ENCODE measurements at places on chromosomes 3 and 15. TPM values are rescaled to one million over a fixed set of nuclear protein-coding genes. Genes with fewer than 3 reads are reported as not detected.

Gene SLCO2A1
- 1.8 TPM for total RNA-seq

Gene BCHE
- 30.1 TPM for total RNA-seq

Gene CGNL1
- total RNA-seq, result 27.2 TPM

Gene ACKR4
- total RNA-seq, result 0.22 TPM

Gene DPPA4
- total RNA-seq, result not detected

Gene RPP25
- 1.5 TPM for total RNA-seq

Gene P2RY14
- 0.12 TPM for total RNA-seq

Gene FAM219B
- 13.0 TPM for total RNA-seq

Gene ADGRG7
- total RNA-seq, result 6.0 TPM

Gene FBXW12
- not detected for total RNA-seq

Gene CPA3
- 0.27 TPM for total RNA-seq

Gene GASK1A
- total RNA-seq, result 16.6 TPM

Gene PPP1R14D
- total RNA-seq, result not detected

Gene HRG
- total RNA-seq, result 1,312 TPM

Gene CFAP100
- not detected for total RNA-seq

Gene NTRK3
- total RNA-seq, result 0.50 TPM

Gene RTP1
- total RNA-seq, result not detected

Gene SYNPR
- total RNA-seq, result not detected

Gene RLBP1
- not detected for total RNA-seq

Gene FBXO40
- total RNA-seq, result not detected

Gene BTLA
- total RNA-seq, result not detected

Gene SERINC4
- total RNA-seq, result not detected

Gene CLSTN2
- total RNA-seq, result 2.4 TPM

Gene GOLGA8S
- 0.29 TPM for total RNA-seq

Gene ANKUB1
- not detected for total RNA-seq

Gene TMEM108
- total RNA-seq, result not detected

Gene CDCP1
- total RNA-seq, result 2.7 TPM

Gene GP5
- total RNA-seq, result 0.07 TPM

Gene LRRC31
- total RNA-seq, result 0.78 TPM

Gene GP9
- not detected for total RNA-seq

Gene MAGI1
- total RNA-seq, result 26.1 TPM

Gene CP
- 1,086 TPM for total RNA-seq

Gene UBA7
- 16.4 TPM for total RNA-seq

Gene MRAS
- total RNA-seq, result 7.5 TPM

Gene CHRNA3
- not detected for total RNA-seq

Gene CPLX3
- not detected for total RNA-seq

Gene DUT
- 36.6 TPM for total RNA-seq

Gene NEK10
- 2.5 TPM for total RNA-seq

Gene SPSB4
- 0.62 TPM for total RNA-seq

Gene ITIH3
- 1,036 TPM for total RNA-seq

Gene FANCD2OS
- not detected for total RNA-seq

Gene XIRP1
- 0.07 TPM for total RNA-seq

Gene HSPBAP1
- total RNA-seq, result 2.4 TPM

Gene GCSAM
- total RNA-seq, result 0.18 TPM

Gene CCRL2
- total RNA-seq, result 0.40 TPM

Gene CD86
- total RNA-seq, result 5.2 TPM
